ENCODE measurements at places on chromosomes 11 and 22.

GRCh38 chr11:78560153-78560552 lies 14.5 kb downstream of the NARS2 start:
- no peak for DNase-seq

DNA sequence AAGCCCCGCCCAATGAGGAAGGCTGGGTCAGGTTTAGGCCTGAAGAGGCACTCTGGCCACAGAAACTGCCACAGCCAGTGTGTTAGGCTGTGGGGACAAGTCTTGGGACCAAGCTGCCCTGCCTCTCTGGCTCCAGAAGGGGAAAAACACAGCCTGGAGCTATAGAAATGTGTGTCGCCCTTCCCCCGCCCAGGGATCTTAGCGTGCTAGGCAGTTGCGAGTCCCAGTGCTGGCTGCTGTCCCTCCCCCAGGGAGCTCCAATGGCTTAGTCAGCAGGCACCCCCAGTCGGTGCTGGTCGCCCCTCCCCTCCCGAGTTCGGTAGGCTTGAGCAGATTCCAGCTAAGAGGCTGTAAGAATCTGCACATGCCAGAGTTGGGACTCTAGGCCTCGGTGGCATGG lies 99.5 kb upstream of the API5 start:
- DNase-seq = no peak

- DNase-seq = no peak
Observed at GRCh38 chr11:43913829-43914380, 28.5 kb upstream of the C11orf96 start.

- no peak for DNase-seq
Observed at GRCh38 chr22:40510631-40511364, 125.7 kb downstream of the MRTFA start.

DNA sequence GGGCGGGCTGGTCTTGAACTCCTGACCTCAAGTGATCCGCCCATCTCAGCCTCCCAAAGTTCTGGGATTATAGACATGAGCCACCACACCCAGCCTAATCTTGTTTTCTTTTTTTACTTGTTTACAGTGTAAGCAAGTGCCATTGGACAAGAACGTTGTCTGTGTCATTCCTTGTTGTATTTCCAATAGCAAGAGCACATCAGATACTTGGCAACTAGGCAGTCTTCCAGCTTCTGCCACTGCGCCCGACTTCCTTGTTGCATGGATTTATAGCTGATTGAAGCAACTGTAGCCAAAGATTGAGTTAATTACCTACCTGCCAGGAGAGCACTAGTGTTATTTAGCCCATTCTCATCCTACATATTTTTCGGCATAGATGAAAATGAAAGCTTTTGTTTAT lies 3.1 kb upstream of the SGSM3 start:
- DNase-seq = no peak

DNA sequence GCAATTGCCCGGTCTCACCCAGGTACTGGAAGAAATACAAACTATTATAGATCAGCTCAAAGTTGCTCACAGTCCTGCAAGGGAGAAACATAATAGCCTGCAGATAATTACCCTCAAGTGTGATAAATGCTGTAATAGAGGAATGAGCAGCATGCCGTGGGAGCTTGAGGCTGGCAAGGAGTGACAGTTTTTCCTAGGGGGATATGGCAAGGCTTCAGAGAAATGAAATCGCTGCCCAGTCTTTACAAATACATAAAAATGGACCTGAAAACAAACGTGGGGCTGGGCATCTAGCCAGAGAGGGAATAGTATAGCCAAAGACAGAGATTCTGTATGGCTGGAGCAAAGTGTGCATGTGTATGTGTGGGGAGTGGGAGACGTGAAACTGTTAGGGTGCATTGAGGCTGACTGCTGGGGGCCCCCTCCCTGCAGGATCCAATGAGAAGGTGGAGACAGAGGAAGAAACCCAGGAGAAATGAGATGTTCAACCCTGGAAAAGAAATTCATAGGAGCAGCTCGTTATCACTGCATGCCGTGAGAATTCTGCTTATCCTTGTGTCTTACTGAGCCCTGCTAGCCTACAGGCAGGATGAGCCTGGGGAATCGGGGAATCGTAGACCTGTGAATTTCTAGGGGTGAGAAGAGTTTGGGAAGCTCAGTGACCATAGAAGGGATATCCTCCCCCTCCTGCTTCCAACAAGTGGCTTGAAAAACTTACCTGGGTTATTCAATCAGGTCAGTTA lies 167.0 kb downstream of the LDLRAD3 start:
- no peak for DNase-seq

DNA sequence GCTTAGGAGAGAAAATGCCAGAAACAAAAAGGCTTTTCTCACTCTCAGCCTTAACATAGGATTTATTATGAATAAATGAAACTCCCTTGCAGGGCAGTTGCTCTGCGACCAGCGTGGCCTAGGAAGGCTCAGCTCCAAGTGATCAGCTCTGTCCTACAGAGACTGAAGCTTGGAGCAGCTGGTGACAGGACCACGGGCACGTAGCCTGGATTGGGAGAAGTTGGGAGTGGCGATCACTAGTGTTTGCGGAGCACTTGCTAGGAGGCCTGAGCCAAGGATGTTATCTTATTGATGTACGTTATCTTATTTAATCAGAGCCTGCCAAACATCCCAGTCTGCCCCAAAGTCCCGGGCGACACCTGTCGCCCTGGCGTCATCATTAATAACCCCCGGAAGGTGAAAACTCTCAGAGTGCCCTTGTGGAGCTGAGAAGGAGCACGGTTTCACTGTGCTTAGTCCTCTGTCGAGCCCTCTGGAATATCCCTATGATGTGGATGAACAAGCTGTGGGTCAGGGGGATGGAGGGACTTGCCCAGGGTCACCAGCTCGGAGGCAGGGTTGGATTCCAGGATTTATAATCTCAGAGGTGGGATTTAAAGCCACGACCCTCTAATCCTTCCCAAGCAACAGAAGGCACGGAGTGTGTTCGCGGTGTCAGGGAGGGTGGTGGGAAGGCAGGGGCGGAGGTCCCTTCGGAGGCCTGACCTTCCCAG lies 40.8 kb upstream of the SMIM38 start:
- DNase-seq = no peak

DNA sequence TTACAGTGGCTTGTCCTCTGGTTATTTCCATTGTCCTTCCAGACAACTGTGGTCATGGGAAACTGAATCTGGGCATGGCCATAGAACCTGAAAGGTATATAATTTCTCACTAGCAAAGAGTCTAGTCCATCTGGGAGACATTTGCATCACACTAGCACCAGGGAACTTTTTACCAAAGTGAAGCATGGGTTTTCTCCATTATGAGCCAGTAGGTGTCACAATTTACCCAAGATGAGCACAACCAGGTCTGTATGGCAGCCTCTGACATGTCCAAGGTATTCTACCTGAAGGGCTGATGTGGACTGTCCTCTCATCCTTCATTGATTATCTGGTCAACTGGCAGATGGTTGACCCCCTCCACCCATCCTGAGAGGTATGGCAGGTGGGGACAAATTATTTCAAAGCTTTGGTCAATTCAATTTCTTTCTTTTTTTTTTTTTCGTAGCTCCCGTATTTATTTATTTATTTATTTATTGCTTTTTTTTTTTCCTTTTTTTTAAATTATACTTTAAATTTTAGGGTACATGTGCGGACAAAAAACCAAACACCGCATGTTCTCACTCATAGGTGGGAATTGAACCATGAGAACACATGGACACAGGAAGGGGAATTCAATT lies 425.9 kb downstream of the TMEM135 start:
- DNase-seq = peak; percentile 38

DNA sequence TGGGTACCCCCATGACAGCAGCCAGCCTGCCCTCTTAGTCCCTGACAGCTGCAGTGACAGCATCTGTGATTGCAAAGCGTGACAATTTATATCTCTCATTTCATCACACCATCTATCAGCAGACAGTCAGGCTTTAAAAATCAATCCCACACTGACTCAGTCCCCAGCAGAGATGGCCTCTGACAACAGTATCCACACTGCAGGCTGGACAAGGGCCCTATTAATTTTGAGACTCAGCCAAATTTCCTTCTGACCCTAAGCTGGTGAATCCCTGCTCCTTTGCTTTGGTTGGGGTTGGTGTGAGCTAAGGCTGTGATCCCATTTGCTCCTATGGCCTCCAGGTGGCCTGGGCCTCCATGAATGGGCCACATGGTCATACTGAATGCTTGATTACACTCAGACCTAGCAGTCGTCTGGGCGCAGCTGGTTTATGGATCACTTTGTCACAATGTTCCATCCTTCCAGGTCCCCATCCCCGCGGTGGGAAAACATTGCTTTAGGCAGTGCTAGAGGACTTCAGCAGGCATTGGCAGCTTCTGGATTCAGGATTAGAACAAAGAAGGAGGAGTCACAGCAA lies 68.2 kb upstream of the B3GAT1 start:
- DNase-seq = no peak

DNA sequence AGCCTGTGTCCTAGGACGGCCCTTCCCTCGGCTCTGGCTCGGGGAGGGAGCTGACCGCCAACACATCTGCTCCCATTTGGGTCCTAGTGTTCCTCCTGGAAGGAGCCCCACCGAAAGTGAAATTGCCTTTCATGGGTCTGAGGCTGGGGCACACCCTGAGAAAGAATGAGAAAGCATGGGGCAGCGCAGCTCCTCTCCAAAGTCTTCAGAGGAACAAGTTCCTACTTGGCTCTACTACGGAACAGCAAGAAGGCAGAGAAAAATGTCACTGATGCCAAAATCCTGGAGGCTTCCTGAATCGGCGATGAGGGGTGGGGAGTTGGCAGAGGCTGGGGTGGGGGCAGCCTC lies 41.5 kb upstream of the MYEOV start:
- DNase-seq = no peak

GRCh38 chr11:118397448-118397847 lies 4.0 kb upstream of the ATP5MG start:
- no peak for DNase-seq

Measured in HEK293T (cell line).